ENCODE measurements at places on chromosomes 3 and 15.

DNA sequence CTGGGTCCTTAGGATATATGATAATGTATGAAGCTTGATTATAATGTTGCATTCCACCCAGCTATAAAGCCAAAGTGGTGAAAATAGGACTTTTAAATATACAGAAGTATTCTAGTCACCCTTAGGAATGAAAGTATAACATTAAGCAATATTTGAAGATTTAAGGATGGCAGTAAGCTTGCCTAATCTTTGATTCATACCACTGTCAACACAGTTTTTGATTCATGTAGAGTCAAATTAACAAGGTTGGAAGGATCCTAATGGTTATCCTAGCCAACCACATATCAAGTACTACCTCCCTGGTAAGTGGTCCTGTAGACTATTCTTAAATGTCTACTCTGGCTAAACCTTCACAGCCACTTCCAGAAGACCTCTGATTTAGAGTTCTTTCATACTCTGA is 18.6 kb downstream of the ARIH1 start:
- no peak for DNase-seq

- DNase-seq: no peak
These were observed 56.1 kb upstream of the GK5 start for GRCh38 chr3:142281474-142281873.

GRCh38 chr3:9480265-9480664 is 73.4 kb downstream of the LHFPL4 start:
- no peak for DNase-seq

DNA sequence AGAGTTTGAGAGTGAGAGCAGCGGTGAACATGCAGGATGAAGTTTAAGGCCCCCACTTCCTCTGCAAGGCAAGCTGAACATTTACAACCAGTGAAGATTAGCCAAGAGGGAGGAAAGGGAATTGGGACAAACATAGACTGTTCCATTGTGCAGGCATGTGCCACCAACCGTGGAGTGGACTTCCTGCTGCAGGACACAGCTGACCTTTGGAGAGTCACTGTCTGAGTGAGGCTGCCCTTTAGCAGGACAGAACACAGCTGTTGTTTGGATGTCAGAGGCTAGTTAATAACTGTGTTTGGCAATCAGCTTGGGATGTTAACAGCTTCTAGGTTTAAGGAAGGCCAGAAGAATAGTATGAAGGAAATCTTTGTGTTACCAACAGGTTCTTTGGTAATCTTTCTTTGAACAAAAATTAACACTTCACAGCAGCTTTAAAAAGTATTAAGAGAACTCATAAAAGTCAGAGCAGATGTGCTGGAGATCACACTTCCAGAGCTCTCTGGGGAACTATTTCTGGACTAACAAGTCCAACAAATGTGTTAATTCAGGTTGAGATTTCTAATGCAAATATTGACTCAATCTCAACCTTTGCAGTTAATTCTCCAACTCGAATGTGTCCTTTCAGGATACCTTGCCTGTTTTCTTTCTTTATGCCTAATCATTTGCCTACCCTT is 31.4 kb downstream of the CTDSPL start:
- no peak for DNase-seq

DNA sequence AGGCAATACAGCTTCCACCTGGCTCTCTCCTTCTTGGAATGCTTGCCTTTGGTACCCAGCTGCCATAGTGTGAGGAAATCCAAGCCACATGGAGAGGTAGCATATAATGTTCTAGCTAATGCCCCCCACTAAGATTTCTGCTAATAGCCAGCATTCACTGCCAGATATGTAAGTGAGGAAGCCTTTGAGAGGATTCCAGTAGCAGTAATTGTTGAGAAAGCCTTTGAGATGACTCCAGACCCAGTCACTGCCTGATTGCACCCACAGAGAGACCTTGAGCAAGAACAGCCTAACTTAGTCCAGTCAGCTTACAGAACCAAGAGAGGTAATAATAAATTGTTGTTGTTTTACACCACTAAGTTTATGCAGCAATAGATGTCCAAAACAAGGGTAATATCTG is 63.1 kb downstream of the STRIT1 start:
- no peak for DNase-seq

- no peak for DNase-seq
These were observed 958.7 kb downstream of the AGBL1 start for GRCh38 chr15:87038404-87038803.

DNA sequence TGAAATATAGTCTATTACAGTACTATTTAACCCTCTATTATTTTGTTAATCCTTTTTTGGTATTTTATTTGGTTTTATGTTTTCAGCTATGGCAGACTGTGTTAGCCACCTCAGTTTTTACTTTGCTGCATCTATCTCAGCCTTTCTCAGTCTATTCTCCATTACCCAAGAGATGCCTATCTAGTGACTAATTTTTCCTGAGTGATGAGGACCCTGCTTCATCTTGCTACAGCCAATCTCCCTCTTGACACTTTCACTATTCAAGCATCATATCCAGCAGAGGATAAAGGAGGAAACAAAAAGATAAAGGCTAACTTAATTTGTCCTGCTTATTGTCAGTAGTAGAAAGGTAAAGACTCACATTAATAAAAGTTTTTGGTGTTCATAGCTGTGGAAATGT is 141.8 kb upstream of the NECTIN3 start:
- DNase-seq: no peak

DNA sequence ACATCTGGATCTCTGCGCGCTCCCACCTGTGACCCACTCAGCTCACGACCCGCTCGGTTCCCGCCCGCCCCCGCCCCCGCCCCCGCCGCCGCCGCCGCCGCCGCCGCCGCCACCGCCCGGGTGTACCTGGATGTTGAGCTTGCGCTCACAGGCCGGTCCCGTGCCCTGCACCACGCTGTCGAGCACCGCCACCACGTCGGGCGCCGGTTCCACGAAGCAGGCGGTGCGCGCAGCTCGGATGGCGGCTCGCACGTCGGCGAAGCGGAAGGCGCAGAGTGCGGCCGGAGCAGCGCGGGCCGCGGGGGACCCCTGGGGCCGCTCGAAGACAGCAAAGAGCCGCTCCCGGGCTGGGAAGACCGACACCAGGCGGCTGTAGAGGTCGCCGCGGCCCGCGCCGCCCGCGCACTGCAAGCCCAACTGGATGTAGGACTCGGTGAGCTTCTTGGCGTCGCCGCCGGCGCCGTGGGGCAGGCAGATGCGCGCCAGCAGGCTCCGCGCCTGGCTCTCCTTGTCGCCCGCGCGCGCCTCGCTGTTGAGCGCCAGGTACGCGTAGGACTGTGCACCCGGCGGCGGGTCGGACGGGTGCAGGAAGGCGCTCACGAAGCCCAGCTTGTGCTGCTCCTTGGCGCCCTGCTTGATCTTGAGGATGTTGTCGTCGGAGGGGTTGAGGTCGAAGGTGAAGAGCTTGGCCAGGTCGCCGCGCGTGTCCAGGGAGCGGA is 1.1 kb downstream of the PLXND1 start:
- DNase-seq: peak; percentile 18

DNA sequence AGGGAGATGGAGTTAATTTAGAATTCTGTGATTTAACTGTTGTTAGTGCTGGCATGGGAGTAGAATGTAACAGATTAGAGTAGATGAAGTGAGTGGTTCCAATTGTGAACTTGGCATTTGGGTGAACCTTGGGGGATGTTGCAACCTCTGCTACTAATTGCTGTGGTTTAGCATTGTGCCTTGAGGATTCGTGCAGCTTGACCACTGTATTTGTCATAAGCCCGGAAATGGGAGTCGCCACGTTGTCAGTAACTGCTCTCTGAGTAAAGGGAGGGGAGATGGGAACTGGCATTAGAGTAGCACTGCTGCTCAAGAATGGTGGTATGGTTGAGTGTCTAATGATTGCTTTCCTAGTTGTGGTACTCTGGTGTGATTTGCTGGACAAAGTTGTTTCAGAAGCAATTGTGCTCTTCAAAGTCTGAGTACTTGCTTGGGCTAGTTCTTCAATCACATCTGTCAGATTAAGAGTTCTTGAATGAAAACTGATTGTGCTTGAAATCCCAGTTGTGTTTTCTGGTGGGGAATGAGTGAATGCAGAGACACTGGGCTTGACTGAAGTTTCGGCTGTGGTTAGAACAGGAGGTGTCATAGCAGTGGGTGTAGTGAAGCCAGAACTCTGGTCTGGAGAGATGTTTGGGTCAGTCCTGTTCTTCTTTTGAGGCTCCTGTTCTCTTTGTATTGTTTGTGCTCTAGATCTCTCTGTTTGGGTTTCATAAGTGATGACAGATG is 15.4 kb downstream of the IGSF10 start:
- no peak for DNase-seq

GRCh38 chr15:95290176-95290974 is 1040.1 kb upstream of the NR2F2 start:
- no peak for DNase-seq

GRCh38 chr3:137008976-137009375 is 51.2 kb downstream of the IL20RB start:
- DNase-seq: no peak

DNA sequence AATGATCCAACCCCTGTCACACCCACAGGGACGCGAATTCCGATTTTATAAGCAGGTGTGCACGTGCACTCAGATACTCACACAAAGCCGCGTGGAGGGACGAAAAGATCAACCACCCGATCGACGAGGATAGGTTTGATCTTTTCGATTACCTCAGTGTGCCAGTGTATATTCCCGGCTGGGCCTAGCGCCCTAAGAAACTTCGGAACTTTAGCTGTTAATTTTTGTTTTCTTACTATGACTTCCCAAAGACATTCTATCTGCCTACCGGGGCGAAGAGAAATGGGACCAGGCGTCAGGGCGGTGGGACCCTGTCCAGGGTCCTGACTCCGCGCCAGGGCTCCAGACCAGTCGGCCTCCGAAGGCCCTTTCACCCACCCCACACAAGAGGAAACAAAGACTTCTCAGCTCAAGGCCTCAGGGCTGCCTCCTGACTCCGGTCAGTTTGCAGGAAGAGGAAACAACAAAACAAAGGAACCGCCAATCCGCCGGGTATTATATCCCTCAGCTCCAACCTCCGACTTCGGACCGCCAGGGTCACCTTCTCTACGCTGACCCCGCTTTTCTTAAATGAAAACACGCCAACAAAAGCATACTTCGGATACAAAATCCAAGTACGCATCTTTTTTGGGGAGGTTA is 6.8 kb downstream of the ONECUT1 start:
- DNase-seq: no peak

GRCh38 chr3:142065932-142066331 is 83.4 kb downstream of the TFDP2 start:
- DNase-seq: no peak

- peak; percentile 59 for DNase-seq
These were observed 34.5 kb downstream of the KLF13 start for GRCh38 chr15:31360843-31361763.

DNA sequence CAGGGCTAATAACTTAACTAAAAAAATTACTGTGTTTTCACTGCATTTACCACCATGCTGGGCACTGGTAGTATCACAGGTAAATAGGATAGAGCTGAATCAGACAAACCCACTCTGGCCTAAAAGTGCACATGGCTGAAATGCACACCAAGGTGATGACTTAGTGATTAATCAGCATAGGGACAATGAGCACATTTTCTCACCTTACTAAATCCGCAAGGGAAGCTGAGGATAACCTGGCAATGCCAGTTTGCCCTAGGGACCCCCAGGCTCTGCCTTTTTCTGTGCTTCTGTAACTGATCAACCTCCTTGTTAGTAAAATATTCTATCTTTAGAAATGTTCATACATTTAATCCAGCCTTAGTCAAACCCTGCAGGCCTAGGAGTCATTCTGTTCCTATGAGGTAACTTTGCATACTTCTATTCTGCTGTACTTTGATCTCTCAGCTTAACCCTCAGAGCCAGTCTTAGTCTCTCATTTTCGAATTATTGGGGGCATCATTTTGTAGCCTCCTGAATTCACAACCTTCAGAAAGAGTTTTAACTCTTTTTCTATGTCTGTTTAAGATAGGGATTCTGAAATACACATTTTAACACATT is 562.9 kb upstream of the KCNMB2 start:
- no peak for DNase-seq

GRCh38 chr3:101950510-101950909 is 101.2 kb downstream of the NFKBIZ start:
- no peak for DNase-seq

All from stimulated activated CD8-positive, alpha-beta memory T cell treated with anti-CD3 and anti-CD28 coated beads, Interleukin-2, amount 100 ng/mL, for 1 hour (primary cell).